ENCODE measurements at places on chromosomes 12 and 14. TPM values are rescaled to one million over a fixed set of nuclear protein-coding genes. Genes with fewer than 3 reads are reported as not detected.
A peak's percentile ranks its signal among the peaks of the same experiment; 100 is the strongest.

- peak; percentile 46 for DNase-seq
Observed at GRCh38 chr12:122836027-122836921, 1.0 kb downstream of the HIP1R start.

DNA sequence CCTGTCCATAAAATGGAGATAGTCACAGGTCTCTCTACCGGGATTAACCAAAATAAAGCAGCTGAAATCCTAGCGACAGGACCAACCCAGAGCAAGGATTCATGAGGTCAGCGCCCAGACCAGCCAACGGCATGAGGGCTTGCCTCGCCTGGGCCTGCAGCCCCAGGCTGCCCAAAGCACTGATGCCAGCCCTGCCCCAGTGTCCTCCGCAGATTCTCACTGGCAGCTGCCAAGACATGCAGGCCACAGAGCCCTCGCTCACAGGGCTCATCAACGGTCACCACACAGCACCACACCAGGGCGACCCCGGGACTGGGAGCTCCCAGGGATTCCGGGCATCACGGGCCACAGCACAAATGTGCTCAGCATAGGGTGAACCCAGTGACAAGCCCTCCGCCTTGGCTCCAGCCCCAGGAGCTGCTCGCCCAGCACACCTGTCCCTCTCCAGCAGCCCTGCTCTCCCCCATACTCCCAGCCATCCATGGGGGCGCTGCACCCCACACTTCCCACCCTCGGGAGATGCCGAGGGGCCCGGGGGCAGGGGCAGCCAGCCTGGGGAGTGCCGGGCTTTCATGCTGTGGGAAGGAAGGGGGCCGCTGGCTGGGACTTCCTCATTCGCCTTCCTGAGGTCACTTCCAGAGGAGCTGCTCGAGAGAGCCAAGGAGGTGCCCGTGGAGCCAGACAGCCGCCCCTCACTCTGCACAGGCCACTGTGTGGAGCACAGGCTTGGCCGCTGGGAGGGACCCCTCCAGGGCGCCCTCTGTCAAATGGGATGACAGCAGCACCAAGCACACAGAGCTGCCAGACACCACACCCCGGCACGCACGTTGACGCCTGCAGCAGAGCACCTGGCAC, 14.1 kb downstream of the RAB35 start:
- no peak for DNase-seq

GRCh38 chr12:47165934-47166333, 86.2 kb upstream of the AMIGO2 start:
- no peak for DNase-seq

DNA sequence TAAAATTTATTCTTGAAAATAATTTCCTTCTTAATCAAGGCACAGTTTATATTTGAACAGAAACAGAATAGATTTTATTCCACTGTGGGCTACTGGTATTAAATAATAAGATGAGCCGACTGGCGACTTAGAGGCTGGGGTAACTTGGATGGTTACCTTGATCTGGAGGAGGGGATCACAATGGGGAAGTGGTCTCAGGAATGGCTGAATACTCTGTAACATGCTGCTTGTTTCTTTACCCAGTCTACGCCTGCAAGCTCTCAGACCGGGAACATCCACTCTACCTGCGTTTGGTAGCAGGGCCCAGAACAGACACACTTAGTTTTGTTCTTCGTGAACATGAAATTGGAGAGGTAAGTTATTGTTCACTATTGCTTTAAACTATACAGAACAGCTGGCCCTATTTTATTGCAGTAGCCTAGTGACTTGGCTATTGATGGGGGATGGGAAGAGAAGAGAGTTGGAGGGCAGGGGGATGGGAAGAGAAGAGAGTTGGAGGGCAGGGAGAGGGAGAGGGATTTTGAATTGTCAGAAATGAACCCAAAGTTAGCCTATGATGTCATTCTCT, 67.9 kb downstream of the GNS start:
- no peak for DNase-seq

DNA sequence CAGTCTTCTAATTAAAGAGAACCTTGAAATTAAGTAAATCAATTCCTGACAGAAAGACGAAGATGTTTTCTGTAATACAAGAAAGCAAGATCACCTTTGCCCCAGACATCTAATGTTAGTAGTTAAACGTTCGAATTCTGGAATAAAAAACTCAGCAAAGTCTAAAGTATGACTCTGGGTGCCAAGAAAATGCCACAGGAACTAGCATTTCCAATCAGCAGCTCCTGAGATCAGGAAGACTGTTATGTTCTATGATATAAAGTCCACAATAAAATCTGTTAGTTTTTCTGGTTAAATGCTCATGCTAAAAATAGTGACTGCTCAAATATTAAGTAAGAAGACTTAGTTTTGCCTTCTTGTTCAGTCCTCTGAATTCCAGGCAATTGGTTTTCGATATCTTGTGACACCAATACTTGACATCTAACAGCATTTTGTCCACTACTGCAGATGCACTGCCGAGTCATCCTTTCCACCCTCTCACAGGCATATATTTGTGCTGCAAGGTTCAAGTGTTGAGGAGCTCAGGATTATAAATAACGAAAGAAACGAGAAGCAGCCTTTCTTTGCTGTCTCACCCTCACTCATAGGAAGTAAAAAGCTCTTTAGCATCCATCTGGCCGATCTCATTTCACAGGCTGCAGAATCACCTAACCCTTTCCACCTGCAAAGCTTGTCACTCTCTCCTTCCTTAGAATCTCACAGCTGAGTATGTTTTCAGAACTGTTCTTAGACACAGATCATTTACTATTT, 32.0 kb downstream of the SSH1 start:
- DNase-seq = no peak

GRCh38 chr14:70827752-70828151, 18.4 kb upstream of the MAP3K9 start:
- DNase-seq = no peak

DNA sequence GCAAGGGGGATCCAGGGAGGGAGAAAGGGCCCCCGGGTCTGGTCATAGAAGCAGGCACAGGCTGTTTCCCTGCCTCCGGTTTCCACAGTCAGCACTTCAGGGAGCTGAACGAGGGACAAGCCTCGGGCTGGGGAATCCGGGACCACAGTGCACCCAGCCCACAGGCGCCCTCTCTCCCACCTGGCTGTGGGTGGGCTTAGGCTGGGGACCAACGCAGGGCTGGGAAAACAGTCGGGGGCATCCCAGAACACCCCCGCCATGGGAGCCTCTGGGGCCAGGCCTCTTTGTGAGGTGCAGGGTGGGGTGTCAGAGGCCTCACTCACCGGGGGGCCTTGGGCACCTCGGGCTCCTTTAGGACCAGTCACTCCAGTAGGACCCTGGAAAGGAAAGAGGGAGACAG, 16.3 kb downstream of the TMEM106C start:
- no peak for DNase-seq

GRCh38 chr14:51328064-51328771, 88.2 kb downstream of the TMX1 start:
- no peak for DNase-seq

The RTL1 gene
- total RNA-seq = 0.37 TPM

The TMEM233 gene
- 1.4 TPM for total RNA-seq

The ASCL1 gene
- total RNA-seq = 0.32 TPM

The KCNK10 gene
- total RNA-seq = 1.1 TPM
